ENCODE measurements at places on chromosomes 1 and 21. TPM values are rescaled to one million over a fixed set of nuclear protein-coding genes. Genes with fewer than 3 reads are reported as not detected.

GRCh38 chr21:34869545-34869944 is 179.6 kb downstream of the RUNX1 start:
- H3K4me3 ChIP-seq: no peak overlapping the region
- DNase-seq: no peak
- no peak overlapping the region for H3K27ac ChIP-seq
- no peaks in the 10 kb centered on the region for H3K27me3 ChIP-seq
- peaks cover 8% of the 10 kb centered on the region for H3K4me1 ChIP-seq

DNA sequence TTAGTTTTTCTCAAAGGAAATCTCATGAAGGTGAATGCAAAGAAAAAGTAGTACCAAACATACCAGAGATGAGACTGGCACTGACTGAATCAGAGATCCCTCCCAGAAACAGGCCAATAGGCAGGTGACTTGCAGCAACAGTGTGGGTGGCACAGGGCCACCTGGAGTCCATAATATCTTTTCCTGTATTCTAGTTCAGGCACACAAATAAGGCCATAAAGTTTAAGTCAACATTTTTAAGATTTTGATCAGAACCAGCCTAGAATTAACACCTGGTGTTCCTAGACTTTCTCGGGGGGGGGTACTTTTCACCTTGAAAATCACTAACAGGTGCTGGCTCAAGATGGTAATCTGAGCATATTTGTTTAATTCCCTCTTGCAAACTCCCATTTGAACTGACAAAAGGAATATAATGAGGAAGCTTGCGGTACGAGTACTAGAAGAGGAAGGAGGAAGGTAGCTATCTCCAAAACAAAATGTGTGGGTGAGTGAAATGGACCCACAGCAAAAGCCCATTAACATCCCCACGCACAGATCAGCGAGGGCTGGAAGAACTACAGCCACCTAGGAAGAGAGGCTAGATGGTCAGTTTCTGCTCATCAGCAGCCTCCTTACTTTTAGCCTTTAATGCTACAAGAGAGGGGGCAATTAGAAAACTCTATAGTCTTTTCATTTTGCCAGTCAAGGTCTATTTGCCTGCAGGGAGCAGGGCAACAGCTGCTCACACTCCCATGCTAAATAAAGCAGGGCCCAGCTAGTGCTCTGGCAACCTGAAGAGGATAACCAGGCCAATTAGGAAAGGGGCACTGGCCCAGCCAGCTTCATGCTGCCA is 18.9 kb downstream of the SDE2 start:
- no peak overlapping the region for H3K27ac ChIP-seq
- no peak overlapping the region for H3K4me3 ChIP-seq
- peaks cover 54% of the 10 kb centered on the region for H3K36me3 ChIP-seq
- DNase-seq: no peak
- H3K4me1 ChIP-seq: no peaks in the 10 kb centered on the region
- no peaks in the 10 kb centered on the region for H3K27me3 ChIP-seq

GRCh38 chr1:16017461-16018303 is at the start of gene HSPB7:
Gene HSPB7, minus strand, starts transcription at chr1:16018043. Its CDS starts 80 bp downstream, at chr1:16017963.
- H3K27me3 ChIP-seq: peaks cover 10% of the 10 kb centered on the region
- no peak within 1 kb of the TSS for H3K4me3 ChIP-seq
- no peaks in the 10 kb centered on the region for H3K36me3 ChIP-seq
- no peak within 1 kb of the TSS for H3K27ac ChIP-seq
- no peaks in the 10 kb centered on the region for H3K4me1 ChIP-seq

DNA sequence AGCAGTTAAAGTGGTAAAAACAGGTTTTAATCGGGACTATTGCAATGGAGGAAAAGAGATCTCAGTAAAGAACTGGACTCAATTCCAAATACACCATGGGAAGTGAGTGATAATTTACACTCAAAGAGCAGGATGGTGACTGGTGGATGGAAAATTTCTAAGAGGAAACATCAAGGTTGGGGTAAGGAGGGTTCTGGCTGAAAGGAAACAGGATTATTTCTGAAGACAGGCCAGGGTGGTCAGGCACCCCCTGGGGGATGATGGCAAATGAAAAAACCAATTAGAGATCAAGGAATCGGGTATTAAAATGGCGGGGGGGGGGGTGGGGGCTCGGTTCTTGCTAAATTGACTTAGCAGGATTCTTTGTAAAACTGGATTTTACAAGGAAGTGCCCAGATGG is 12.3 kb upstream of the HSD11B1 start:
- no peaks in the 10 kb centered on the region for H3K4me1 ChIP-seq
- no peak for DNase-seq
- H3K36me3 ChIP-seq: no peaks in the 10 kb centered on the region
- no peak overlapping the region for H3K4me3 ChIP-seq

DNA sequence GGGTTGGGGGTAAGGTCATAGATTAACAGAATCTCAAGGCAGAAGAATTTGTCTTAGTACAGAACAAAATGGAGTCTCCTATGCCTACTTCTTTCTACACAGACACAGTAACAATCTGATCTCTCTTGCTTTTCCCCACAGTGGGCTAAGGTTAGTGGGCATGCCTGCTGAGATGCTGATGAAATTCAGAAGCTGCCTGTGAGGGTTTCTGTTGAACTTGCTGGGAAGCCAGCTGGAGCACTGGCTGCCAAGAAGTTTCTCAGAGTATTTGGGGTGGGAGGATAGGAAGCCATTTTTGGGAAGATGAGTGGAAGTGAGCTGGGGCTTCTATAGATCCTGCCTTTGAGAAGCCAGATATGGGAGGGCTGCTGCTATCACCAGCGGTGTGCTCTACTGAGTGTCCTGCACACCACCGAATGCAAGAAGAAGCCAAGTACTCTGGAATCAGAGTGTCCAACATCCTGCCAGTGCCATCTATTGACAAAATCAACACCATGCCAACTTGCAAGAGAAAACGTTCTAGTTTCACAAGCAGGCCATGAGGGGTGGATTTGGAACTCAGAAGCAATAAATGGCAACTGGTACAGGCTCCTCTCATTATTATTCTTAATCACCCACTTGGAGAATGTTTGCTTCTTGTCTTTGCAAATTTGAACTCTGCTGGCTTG is 102.7 kb downstream of the PTPRU start:
- H3K36me3 ChIP-seq: no peaks in the 10 kb centered on the region
- H3K27me3 ChIP-seq: no peaks in the 10 kb centered on the region
- no peaks in the 10 kb centered on the region for H3K4me1 ChIP-seq

GRCh38 chr1:97270508-97271307 is 549.1 kb downstream of the PTBP2 start:
- DNase-seq: no peak
- no peaks in the 10 kb centered on the region for H3K36me3 ChIP-seq
- H3K27me3 ChIP-seq: no peaks in the 10 kb centered on the region
- no peak overlapping the region for H3K27ac ChIP-seq
- no peaks in the 10 kb centered on the region for H3K4me1 ChIP-seq

DNA sequence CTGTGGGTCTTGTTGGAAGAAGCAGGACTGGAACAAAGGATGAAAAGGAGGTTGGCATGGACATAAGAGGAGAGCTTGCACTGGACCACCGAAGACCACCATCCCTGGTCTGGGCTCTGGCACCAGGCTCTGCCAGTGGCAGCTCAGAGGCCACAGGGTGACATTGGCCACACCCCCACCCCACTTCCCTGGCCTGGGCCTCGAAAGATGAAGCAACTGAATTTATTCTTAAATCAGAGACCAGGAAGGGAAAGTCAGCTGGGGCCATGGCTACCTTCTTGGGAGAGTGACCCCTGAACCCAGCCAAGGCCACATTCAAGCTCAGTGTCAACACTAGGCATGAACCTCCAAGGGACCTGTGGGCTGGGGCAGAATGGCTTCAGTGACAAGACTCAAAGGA is 4.0 kb downstream of the KLHDC7A start:
- H3K4me1 ChIP-seq: no peaks in the 10 kb centered on the region
- H3K36me3 ChIP-seq: no peaks in the 10 kb centered on the region
- H3K4me3 ChIP-seq: no peak overlapping the region
- no peak for DNase-seq

DNA sequence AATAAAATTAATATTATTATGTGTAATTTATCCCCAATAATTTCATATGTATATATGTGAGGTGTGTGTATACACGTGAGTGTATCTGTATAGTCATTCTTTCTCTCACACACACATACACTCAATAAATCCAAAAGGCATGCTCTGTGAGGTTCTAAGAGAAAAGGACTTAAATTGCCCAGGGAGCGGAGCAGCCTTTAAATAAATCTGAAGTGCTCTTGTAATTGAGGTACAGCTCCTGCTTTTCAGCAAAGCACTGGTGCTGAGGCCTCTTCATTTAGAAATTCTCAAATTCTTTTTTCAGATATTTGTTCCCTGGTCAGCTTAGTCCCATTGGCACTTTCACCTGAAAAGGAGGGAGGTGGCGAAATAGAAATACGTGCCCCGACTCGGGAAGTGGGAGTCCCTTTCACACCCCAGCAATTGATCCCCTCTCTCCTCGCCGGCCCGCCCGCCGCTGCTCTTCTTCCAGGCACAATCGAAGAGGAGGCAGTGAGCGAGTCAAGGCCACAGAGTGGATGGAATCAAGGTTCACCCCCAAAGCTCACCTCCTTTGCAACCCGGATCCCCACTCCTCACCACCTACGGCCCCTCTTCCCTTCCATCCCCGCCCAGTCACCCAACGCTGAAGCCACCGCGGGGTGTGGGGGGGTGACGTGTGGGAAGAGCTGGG is 944 bp downstream of the PLPPR5 start:
- no peak for DNase-seq
- H3K27me3 ChIP-seq: peaks cover 43% of the 10 kb centered on the region
- H3K36me3 ChIP-seq: no peaks in the 10 kb centered on the region

- H3K4me1 ChIP-seq: no peaks in the 10 kb centered on the region
- no peak overlapping the region for H3K4me3 ChIP-seq
- DNase-seq: no peak
- H3K27ac ChIP-seq: no peak overlapping the region
- peaks cover 20% of the 10 kb centered on the region for H3K36me3 ChIP-seq
Measured at GRCh38 chr1:22120469-22120790, 22.5 kb downstream of the WNT4 start.

GRCh38 chr1:26614655-26615411 is 81.0 kb upstream of the ARID1A start:
- no peak overlapping the region for H3K4me3 ChIP-seq
- DNase-seq: no peak
- H3K27me3 ChIP-seq: no peaks in the 10 kb centered on the region
- no peak overlapping the region for H3K27ac ChIP-seq

DNA sequence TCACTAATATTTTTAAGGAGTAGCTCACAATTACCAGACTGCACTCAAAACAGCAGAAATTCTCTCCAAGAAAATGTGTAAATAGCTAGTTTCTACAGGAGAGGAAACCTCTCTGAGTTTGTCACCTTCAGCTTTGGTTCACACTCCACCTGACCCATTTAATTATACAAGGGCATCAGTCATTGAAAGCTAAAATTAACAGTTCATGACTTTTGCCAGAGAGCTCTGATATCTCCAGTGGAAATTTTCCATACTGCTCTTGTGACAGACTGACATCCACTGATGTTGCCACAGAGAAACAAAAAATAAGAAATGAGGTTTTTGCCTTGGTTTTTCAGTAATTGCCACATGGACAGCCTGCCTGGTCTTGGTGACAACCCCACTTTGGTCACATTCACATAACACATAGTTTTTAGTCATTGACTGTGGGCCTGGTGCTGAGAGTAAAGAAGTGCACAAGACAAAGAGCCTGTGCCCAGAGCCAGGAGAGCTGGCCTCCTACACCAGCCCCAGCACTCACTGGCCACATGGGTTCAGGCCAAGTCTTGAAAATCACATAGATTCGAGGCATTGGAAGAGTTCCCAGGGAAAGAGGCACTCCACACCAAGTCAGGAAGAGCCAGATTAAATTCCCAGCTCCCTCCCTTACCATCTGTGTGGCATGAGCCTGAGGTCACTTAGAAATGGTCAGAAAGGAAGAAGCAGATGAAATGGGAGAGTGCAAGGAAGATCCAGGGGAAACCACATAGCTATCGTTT is 13.8 kb upstream of the SIM2 start:
- no peaks in the 10 kb centered on the region for H3K36me3 ChIP-seq
- H3K27ac ChIP-seq: no peak overlapping the region
- H3K27me3 ChIP-seq: peaks cover 58% of the 10 kb centered on the region
- DNase-seq: no peak
- no peak overlapping the region for H3K4me3 ChIP-seq

DNA sequence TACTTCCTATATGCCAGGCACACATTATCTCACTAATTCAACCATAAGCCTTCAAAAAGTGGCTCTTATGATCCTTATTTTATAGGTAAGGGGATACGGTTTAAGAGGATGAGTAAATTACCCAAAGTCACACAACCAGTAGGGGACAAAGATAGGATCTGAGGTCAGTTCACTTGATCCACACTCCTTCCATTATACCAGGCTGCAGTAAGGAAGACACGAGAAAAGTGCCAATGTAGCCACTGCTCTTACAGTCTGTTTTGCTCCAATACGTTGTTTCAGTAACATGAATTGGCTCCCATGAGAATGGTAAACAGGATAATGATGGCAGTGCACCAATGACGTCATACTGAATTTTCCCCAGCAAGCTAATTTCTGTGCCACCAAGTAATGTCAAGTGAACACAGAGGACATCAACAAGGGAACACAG is 15.4 kb upstream of the GUCA2A start:
- H3K27me3 ChIP-seq: no peaks in the 10 kb centered on the region
- peaks cover 26% of the 10 kb centered on the region for H3K36me3 ChIP-seq
- DNase-seq: no peak
- H3K4me1 ChIP-seq: no peaks in the 10 kb centered on the region
- H3K27ac ChIP-seq: no peak overlapping the region

GRCh38 chr1:107138767-107139445 is 1.9 kb upstream of the NTNG1 start:
- H3K27ac ChIP-seq: no peak overlapping the region
- peaks cover 39% of the 10 kb centered on the region for H3K27me3 ChIP-seq
- no peaks in the 10 kb centered on the region for H3K36me3 ChIP-seq
- no peak overlapping the region for H3K4me3 ChIP-seq
- peaks cover 7% of the 10 kb centered on the region for H3K4me1 ChIP-seq

GRCh38 chr1:1554550-1554925 is 14.1 kb upstream of the TMEM240 start:
- no peaks in the 10 kb centered on the region for H3K27me3 ChIP-seq
- H3K4me3 ChIP-seq: no peak overlapping the region
- no peak overlapping the region for H3K27ac ChIP-seq
- peaks cover 9% of the 10 kb centered on the region for H3K36me3 ChIP-seq
- DNase-seq: no peak
- no peaks in the 10 kb centered on the region for H3K4me1 ChIP-seq

DNA sequence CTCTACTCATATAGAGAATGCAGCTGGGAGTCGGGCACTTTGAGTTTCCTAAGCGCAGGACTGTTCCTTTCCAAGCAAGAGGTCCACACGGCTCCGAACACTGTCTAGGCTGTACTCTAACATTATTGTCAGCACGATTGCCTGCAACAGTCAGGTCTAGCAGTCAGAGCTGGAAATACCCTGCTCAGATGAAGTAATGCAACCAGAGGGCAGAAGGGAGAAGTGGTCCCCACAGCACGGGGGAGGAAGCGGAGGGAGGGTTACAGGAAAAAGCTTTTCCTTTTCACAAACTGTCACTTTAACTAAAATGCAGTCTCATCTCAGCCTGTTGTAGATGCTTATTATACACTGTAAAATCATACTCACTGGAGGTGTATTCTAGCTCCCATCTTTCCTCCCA is 98.9 kb upstream of the SLC44A3 start:
- no peaks in the 10 kb centered on the region for H3K4me1 ChIP-seq
- no peaks in the 10 kb centered on the region for H3K36me3 ChIP-seq
- H3K27ac ChIP-seq: no peak overlapping the region
- H3K27me3 ChIP-seq: no peaks in the 10 kb centered on the region
- H3K4me3 ChIP-seq: no peak overlapping the region

Gene PGLYRP3
- 0.14 TPM for total RNA-seq

Gene S100A14
- total RNA-seq: 137 TPM

Gene UBE2U
- not detected for total RNA-seq

Gene DIP2A
- total RNA-seq: 11.9 TPM

Gene GNAT2
- total RNA-seq: 0.14 TPM

Gene CYP4A22
- total RNA-seq: not detected

Gene USH2A
- 0.09 TPM for total RNA-seq

Gene ATP8B2
- 23.0 TPM for total RNA-seq

Gene ETV3L
- 0.14 TPM for total RNA-seq

Gene MARK1
- 1.9 TPM for total RNA-seq

Gene PDZK1IP1
- 1.1 TPM for total RNA-seq

Gene LCE3D
- not detected for total RNA-seq

Gene NIBAN1
- 14.3 TPM for total RNA-seq

Measured in thymus (tissue), 14 donors.